Left lobe of liver (tissue), 2 donors: ENCODE measurements at places on chromosomes 1 and 21. TPM values are rescaled to one million over a fixed set of nuclear protein-coding genes. Genes with fewer than 3 reads are reported as not detected.

The KRTAP13-2 gene
- not detected for total RNA-seq

DNA sequence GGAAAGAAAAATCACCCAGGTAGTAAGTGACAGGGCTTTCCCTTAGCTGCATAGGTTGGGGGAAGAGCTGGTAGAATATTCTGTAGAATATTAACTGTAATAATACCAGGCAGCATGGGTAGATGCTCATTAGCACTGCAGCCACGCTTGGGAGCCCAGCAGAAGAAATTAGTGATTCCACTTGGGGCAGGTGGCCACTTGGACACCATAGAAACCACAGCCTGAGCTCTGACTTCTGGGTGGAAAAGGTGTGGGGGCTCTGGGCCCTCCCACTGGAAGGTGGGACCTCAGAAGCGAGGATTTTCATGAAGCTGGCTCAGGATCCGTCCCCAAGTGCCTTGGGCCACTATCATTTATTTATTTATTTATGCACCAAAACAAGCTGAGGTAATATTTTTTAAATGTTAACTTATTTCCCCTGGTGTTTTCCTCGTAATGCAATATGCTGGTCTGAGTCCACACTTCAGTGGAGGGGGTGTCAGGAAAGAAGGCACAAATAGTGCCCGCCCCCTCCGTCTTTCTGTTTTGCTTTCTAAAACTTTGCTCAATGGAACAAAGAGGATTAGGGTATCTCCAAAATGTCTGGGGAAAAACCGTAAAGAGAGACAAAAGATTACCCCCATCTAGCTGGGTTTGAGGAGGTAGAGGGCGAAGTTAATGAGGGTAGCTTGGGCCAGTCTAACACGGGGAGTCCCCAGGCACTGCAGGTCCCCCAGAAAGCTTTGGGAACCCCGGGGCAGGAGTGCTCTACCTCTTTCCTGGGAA is 75.2 kb upstream of the GADD45A start:
- DNase-seq, result no peak

The GPR89B gene
- 8.5 TPM for total RNA-seq

The IFNLR1 gene
- 4.5 TPM for total RNA-seq

The SDC3 gene
- 17.1 TPM for total RNA-seq

DNA sequence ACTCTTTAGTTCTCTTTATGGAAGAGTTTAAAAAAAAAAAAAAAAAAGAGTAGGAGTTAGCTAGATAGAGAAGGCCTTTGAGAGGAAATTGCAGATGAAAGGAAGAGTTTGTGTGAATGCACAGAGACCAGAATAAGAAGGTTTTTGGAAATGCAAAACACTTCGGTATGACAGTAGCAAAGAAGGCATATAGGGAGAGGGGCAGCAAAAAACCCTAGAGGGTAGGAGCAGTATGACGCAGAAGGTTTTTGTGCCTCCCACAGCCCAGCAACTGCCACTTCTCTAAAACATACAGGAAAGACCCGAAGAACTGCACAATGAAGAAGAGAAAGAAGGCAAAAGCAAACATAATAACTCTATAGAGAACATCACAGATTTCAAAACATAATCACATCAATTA is 84.3 kb downstream of the WDR64 start:
- DNase-seq, result no peak

DNA sequence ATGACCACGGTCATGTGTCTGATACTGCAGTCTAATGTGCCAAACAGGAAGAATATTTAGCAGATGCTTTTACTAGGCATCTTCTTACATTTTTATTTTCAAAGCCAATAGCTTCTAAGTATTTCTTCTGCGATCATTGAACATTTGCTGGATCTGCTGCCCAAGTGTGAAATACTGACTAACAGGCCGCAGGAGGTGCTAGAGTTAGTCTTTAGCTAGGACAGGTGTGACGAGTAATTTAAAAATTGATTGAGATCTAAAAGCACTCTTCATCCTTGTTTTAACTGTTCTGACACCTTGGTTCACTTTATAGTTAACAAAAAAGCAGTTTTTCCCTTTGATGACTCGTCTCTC is 748 bp upstream of the FAM78B start:
- DNase-seq, result no peak

GRCh38 chr1:30507016-30507312 is 216.4 kb downstream of the MATN1 start:
- no peak for DNase-seq
